Activated CD8-positive, alpha-beta T cell treated with anti-CD3 and anti-CD28 coated beads, Interleukin-2, amount 10 ng/mL, durations not matched to agents 7 days and 5 days (primary cell): ENCODE measurements at places on chromosomes 16 and 17. TPM values are rescaled to one million over a fixed set of nuclear protein-coding genes. Genes with fewer than 3 reads are reported as not detected.
A peak's percentile ranks its signal among the peaks of the same experiment; 100 is the strongest.

DNA sequence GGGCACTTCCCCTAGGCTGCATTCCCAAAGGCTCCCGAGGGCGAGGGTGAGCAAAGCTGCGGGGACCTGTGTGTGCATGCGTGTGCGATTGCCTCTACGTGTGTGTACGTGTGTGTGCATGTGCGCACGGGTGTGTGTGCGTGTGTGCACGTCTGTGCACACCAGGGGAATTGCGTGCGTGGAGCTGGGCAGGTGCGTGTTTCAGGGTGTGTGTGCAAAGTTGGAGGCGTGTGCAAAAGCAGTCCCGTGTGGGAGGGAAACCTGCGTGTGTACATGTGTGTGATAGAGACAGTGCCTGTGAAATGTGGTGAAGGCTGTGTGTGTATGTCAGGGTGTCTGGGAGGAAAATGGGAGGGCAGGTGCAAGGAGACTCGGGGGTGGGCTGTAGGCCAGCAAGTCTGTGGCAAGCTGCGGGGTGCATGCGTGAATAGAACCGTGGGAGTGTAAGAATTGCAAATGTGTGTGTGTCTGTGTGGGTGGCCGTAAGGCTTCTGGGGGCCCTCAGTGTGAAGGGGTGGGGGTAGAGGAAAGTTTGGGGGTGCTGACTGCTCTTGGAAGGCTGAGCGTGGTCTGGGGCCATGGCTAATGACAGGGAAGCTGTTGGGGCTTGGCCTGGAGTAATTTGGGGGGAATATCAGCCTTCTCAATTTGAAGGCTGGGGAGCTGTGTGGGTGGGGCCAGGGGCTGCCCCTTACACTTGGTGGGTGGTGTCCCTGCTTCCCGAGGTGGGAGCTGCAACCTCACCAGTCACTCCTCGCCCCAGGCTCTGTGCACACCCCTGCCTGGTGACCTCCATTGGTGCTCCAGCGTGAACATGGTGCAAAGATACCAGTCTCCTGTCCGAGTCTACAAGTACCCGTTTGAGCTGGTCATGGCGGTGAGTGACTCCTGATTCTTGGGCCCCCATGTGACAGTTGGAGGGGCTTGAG is 644 bp downstream of the SEC14L5 start:
- DNase-seq, result no peak

- DNase-seq, result peak; percentile 90
These were observed 718 bp downstream of the ATP2A3 start for GRCh38 chr17:3963237-3964201.

- DNase-seq, result no peak
These were observed 11.0 kb downstream of the CHMP6 start for GRCh38 chr17:81002409-81003361.

BICDL2 gene
- 0.94 TPM for total RNA-seq

- no peak for DNase-seq
These were observed 22.2 kb downstream of the HLF start for GRCh38 chr17:55286681-55287589.

- DNase-seq, result no peak
These were observed 51.2 kb downstream of the COTL1 start for GRCh38 chr16:84566545-84567257.
